ENCODE measurements at places on chromosomes 4 and X.

DNA sequence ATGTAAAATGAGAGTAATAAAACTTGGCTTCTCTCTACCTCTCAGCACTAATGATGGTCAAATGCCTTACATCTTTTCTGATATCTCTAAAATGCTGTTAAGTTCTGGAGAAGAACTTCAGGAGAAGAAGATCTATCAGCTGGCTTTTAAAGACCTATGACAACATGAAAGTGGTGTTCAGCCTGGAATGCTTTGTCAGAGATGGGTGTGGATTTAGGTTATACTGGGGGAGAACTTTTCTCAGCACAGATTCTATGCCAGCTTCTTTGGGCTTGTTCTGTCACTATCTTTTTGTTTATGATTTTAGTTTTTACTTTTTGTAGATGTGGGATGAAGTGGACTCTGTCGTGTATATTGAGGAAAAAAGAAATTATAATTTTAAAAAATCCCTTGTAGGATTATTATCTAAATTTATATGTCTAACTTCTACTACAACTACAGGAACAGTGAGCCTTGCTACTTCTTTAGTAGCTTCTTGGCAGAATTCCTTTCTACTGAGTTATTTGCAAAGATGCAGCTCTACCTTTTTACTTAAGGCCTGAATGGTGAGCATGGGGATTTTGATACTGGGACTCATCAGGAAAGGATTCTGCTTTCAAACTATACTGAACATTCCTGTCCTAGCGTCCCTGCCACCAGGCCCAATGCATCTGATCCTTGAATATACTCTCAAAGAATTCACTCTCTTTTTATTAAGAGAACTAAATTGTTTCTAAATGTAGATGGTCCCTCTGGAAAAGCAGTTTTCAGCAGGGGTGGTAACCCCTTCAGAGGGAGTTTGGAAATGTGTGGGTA, 19.6 kb downstream of the CYP2U1 start:
- DNase-seq, result no peak

GRCh38 chr4:158770671-158771070, 1.8 kb downstream of the FNIP2 start:
- no peak for DNase-seq

DNA sequence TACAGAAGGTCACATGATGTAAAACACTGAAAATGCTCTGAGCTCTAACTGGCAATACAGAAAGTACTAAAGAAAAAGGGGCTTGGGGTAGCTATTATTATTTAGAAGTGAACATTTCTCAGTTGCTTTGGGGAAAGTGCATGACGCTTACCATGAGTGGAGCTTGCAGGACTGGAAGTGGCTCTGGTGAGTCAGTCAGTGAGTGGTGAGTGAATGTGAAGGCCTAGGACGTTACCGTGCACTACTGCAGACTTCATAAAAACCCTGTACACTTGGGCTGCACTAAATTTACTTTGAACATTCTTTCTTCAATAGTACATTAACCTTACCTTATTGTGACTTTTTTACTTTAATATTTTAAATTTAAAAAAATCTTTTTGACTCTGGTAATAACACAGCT, 89.3 kb upstream of the ENPP6 start:
- no peak for DNase-seq

DNA sequence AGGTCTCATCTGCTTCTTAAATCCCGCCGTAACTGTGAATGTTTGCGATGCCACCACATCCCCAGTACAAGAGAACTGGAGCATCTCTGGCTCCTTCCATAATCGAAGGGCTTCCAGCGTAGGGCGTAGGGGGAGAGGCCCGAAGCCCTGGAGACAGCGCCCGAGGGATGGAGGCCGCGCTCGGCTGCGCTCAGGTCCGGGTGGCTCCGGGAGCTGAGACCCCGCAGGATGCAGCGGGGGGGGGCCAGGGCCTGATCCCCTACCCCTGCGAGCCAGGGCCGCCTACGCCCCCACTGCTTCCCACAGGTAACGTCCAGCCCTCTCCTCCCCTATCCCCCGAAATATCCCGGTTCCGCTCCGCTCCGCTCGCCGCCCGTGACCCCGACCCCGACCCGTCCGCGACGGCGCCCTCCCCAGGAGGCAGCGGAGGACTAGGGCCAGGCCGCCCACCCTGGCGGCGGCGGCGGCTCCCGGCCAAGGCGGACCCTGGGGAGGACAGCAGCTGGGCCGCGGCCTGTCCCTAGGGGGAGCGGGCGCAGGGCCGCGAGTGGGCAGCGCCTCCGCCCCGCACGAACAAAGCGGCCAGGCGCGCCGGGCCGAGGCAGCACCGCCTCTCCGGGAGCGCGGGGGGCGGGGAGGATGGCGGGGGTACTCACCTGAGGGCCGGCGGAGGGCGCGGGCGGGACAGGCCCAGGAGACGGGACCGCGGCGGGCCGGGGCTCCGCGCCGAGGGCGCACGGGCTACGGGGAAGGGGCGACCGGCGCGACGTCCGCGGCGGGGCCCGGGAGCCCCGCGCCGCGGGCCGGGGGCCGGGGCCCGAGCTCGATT, 723 bp downstream of the WDFY3 start:
- peak; percentile 29 for DNase-seq

DNA sequence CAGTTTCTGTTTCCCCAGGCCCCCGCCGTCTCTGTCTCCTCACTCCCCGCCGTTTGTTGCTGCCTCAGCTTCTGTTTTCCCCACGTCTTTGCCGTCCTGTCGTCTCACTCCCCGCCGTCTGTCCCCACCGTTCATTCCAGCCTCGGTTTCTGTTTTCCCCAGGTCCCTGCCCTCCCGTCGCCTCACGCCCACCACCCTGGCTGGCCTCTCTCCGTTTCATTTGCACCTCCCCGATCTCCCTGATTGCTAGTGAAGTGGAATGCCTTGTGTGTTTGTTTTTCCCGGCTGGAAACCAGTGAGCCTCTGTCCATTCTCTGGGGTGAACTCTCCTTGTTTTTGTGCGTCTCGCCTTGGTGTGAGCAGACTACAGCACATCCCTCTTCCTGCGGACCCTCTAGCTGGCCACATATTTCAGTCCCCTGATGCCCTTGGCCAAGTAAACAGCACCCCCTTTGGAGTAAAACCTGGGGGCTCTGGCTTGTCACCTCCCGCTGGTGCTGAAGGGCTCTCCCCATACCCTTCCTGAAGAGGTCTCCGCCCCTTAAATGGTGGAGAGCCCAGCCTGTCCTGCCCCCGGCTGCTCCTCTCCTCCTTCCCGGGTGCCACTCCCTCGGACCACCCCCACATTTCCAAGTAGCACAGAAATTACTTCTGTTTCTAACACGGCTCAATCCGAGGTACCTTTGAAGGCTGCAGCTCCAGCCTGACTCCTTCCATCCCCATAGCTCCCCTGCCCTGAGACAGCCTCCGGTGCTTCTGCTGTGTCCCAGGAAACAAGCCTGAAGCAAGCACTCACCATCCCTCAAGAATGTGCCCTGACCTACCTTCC, 13.2 kb downstream of the TMEM175 start:
- no peak for DNase-seq

- no peak for DNase-seq
Observed at GRCh38 chrX:25002661-25003020, 13.1 kb downstream of the ARX start.

DNA sequence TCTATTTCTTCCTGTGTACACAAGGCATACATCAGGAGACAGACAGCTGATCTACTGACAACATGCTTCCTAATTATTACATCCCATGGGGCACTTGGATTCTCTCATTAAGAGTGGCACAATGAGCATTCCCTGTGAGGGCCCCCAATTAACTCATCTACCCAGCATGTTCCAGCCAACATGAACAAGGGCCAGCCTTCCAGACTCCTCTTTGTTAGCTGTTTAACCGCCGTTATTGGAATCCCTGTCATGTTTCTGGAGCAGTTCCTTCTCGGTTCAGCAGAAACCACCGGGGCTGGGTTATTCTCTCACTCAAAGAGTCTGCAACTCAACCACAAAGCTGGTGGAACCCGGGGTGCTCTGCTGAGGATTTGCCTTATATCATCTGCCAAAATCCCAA, 9.9 kb upstream of the GPM6B start:
- DNase-seq, result peak; percentile 27

- DNase-seq, result no peak
Observed at GRCh38 chr4:55534306-55534705, 12.4 kb downstream of the CLOCK start.

DNA sequence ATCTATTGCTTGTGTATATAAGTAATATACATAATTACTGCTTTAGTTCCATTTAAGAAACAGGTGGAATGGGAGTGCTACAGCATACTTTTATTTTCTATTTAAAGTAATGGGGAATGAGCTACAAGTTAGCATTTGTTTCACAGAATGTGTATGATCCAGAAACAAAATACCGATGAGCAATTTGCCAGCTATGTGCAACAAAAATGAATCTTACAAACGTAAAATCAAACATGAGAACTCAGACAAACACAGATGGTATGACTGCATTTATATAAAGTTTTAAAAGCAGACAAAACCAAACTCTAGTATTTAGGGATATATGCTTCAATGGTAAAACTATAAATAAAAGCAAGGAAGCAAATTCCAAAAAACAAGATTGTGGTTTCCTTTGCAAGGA, 141.7 kb downstream of the PAPSS1 start:
- DNase-seq, result no peak

DNA sequence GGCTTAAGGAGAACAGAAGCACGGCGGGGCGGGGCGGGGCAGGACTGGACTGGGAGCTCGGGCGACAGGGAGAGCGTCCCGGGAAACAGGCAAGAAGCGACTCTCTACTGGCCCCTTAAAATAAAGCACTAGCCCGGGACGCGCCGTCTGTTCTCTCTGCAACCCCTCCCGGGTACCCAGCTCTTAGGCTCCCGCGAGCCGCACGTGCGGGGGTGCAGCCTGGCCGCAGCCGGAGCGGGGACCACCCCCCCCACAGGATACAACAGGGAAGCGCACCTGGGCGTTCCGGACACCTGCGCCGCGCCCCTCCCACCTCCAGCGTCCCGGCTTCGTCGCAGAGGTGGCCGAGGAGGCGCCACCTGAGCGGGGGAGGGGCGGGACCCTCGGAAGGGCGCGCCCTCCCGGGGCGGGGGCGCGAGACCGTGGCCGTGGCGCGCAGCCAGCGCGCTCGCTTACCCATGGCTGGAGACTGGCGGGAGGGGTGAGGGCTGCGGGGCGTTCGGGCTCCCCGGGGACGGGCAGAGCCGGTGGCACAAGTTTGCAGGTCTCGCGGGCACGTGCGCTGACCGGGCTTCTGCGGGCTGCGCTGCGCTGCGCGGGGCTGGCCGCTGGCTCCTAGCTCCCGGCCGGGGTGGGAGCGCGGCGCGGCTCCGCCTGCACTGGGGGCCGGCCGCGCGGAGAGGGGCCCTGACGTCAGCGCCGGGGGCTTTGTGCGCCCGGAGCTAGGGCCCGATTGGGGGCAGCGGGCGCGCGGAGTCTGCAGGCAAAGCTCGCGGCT, 91.5 kb downstream of the GEMIN8 start:
- peak; percentile 61 for DNase-seq

- no peak for DNase-seq
Observed at GRCh38 chr4:2792711-2793585, at the start of gene SH3BP2. Gene SH3BP2, plus strand, starts transcription at chr4:2793085. Its CDS starts 27,533 bp downstream, at chr4:2820618.

- DNase-seq, result no peak
Observed at GRCh38 chrX:71450433-71451106, 82.3 kb upstream of the OGT start.

DNA sequence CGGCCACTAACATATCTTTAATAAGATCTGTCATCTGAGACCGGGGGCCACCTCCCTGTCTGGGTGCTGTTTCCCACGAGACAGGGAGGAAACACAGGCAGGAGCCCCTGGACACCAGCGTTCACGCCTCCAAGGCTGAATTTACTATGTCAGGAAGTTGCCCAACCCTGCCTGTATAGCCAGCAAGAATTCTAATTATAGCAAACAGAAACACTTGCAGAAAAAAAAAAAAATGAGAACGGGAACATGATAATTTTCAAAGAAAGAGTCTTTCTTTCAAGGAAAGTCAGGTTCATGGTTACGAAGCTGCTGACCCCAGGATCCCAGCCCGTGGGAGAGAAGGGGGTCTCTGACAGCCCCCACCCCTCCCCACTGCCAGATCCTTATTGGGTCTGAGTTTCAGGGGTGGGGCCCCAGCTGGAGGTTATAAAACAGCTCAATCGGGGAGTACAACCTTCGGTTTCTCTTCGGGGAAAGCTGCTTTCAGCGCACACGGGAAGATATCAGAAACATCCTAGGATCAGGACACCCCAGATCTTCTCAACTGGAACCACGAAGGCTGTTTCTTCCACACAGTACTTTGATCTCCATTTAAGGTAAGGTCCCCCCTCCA, at the start of gene IL3RA:
Gene IL3RA (plus strand): TSS at position 455 of the 613 bp plus-strand sequence. CDS start 4,981 bp downstream, outside the sequence.
- DNase-seq, result no peak

- DNase-seq, result no peak
Observed at GRCh38 chrX:115966920-115967319, 203.6 kb upstream of the AGTR2 start.

GRCh38 chr4:153577053-153577452, 107.0 kb upstream of the TLR2 start:
- DNase-seq, result peak; percentile 8

- no peak for DNase-seq
Observed at GRCh38 chr4:147418226-147418625, 62.7 kb upstream of the EDNRA start.

DNA sequence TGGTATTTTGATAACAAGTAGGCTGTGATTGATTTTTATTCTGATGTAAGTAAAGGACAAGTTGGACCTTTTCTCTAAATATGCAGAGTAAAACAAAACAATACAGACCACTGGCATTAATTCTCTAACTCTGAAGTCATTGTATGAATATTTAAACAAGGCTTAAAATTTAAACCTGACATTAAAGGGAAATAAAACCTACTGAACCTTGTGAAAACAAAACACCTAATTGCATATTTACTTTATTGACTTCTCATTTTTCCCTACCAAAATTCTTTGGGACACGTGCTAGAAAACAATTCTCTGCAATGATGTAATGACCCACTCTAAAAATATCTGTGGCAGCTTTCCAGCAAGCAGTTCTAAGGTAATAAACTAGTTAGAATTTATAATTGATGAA, 369.7 kb upstream of the TRAM1L1 start:
- no peak for DNase-seq

GRCh38 chrX:49175435-49176274, 4.0 kb downstream of the PLP2 start:
- no peak for DNase-seq

- DNase-seq, result no peak
Observed at GRCh38 chr4:78735697-78736096, 40.5 kb upstream of the BMP2K start.

All from NCI-H2171 treated with DMSO at 0.1 percent for 48 hours (cell line).